ENCODE measurements at places on chromosomes 4 and X.
A peak's percentile ranks its signal among the peaks of the same experiment; 100 is the strongest.

DNA sequence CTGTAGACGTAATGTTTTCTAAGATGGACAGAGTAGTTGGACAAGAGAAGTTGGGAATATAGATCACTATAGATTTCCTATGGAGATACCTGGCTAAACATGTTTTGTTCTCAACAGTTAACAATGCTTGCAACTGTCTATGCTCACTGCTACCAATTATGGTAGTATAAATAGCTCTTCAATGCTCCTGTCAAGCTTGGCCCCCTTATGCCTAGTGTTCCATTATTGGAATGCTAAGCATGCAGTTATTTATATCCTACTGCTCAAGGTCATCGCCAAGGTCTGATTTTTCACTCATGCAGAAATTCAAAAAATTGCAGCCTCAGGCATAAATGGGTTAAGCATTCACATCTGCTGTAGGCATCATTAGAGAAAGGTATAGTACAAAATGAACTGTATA lies 519.0 kb downstream of the IL15 start:
- DNase-seq: no peak

DNA sequence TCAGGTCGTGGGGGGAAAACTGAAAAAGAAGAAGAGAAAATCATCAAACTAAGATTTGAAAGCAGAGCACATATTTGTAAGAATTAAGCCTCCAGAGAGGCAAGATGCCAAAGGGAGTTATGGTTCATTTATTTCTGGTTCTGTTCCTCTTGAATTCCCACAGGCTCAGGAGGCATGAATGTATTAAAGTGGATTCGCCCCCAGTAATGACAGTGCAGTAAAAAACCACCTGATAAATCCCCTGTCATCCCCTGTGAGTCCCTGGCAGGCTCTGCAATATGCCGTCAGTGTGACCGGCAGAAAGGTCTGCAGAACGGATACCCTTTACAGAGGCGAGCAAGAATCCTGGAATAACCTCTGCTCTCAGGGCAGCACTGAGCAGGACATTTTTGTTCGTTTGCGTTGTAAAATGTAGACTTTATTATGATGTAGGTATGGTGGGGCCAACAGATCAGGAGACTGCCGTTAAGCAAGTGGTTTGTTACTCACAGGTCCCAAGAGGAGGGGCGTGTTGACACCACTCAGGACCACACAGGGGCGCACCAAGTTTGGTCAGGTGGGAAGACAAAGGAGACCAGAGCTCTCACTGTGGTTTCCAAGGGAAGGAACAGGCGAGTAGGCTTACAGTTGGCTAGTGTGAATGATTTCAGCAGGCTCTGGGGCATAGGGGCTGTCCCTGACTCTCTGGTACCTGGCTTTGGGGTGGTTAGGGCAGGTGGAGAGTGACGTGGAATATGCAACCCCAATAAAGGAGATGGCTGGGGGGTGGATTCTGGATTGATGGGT lies 75.3 kb downstream of the DHRSX start:
- peak; percentile 21 for DNase-seq

GRCh38 chrX:152074163-152074562 lies 64.2 kb downstream of the MAGEA10 start:
- DNase-seq: no peak

DNA sequence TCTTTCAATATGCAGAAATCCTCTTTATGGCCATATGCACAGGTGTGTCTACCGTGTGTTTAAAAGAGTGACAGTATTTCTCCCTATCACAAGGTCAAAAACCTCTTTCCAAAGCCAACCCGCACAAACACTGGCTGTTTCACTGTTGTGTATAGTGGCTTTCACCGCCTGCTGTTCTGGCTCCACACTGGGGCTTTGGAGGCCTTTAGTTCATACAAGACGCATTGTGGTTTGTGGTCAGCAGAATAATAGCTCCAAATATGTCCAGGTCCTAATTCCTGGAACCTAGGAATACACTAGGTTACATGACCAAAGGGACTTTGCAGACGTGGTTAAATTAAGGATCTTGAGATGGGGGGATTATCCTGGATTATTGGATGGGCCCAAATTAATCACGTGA lies 40.7 kb upstream of the FAM9A start:
- DNase-seq: no peak

GRCh38 chr4:118235566-118236120 lies 117.2 kb downstream of the PRSS12 start:
- DNase-seq: no peak
